ENCODE measurements at places on chromosomes 5 and 9.

DNA sequence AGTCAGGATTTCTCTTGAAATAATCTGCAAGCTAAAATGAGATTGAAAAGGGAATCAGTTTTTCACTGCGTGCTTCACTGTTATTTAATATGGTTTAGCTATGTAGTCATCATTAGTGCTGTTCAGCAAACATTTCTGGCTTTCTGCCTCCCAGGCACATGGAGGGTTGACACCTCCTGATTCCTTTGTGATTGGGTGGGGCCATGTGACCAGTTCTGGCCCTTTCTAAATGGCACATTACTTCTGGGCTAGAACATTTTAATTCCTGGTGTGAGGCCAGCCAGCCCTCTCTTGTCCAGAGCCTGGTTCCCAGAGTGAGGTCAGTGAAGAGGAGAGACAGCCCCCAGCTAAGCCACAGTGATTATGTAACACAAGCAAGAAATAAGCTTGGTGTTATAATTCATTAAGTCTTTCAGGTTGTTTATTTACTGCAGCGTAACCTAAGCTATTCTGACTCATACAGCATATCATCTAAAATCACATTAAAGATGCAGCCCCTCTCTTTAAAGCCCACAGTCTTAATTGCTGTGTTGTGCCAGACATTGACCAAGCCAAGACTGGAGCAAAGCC lies 17.4 kb upstream of the ARSI start:
- peak; percentile 75 for DNase-seq

- peak; percentile 80 for DNase-seq
Observed at GRCh38 chr5:153905219-153905618, 133.5 kb downstream of the FAM114A2 start.

- no peak for DNase-seq
Observed at GRCh38 chr5:42995360-42995751, 44.8 kb downstream of the ANXA2R start.

GRCh38 chr5:146652547-146652946 lies 136.6 kb upstream of the GPR151 start:
- DNase-seq: no peak

- DNase-seq: no peak
Observed at GRCh38 chr9:128026773-128027541, 40.2 kb downstream of the NAIF1 start.

GRCh38 chr9:14147738-14148137 lies 166.2 kb downstream of the NFIB start:
- DNase-seq: no peak

GRCh38 chr5:28404363-28405071 lies 1366.1 kb upstream of the CDH9 start:
- DNase-seq: no peak

Data from eye (tissue), 1 donor.